C1 segment of cervical spinal cord (tissue), 14 donors: ENCODE measurements at places on chromosomes 16 and 17.

GRCh38 chr16:48609652-48610029 is 339 bp downstream of the N4BP1 start:
- DNase-seq = no peak

DNA sequence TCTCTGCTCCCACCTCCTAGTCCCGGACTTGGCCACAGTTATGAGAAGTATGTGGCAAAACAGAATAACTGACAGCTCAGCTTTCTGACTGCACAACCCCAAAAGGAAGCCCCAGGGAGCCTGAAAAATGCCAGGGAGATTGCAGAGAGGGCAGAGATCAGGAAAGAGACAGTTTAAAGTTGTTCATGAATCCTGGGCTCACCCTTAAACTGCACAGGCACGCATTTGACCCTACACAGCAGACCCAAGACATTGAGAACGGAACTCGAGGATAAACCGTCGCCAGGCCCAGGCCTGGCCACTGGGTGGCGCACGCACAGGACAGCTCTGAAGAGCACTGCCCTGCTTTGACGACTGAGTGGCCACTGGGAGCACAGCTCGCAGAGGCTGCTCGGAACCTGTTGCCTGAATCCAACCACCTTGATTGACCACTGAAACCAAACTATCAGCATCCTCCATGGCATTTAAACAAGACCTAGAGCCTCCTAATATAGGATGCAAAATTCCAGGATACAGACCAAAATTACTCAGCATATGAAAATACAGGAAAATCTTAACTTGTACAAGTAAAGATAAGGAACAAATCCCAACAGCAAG is 114.0 kb downstream of the C16orf95 start:
- peak; percentile 10 for DNase-seq

DNA sequence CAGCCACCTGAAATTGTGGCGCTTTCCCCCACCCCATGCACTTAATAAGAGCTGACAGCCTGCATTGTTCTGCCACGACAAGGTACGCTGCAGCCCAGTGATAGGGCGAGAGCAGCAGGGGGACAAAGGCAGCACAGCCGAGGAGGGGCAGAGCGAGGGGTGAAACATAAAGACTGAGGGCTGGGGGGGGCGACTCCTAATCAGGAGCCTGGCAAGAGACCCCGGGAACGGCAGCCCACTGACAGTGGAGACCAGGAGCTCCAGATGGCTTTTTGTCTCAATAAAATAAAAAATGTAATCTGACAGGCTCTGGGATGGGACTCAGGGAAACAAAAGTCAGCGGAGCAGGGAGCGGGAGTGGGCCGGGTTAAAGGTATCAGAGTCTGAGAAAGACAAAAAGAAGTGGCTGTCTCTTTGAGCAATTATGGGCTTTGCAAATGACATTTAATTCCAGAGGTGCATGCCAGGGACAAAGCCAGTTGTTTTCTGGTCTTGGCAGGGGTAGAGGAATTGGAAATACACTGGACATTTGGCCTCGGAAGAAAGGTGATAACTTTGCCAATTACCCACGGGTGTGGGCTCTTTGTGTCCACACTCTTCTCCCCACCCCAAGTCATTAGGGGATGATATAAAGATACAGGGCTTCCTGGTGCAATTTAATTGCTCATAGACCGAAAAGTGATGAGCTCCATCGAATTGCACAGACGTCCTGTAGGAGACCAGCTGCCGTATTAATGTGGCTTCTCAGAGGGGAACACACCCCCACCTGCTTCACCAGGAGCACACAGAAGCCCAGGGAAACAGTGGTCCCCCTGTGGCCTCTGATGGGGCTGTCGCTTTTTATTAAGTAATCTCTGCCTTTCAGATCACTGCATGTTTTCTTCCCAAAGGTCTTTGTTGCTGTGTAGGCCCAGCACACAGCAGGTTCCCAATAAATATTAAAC is 17.6 kb upstream of the CCDC182 start:
- no peak for DNase-seq

GRCh38 chr17:63040816-63041215 is 74.8 kb downstream of the TANC2 start:
- DNase-seq = no peak

GRCh38 chr17:30552994-30553566 is 75.9 kb downstream of the GOSR1 start:
- no peak for DNase-seq

DNA sequence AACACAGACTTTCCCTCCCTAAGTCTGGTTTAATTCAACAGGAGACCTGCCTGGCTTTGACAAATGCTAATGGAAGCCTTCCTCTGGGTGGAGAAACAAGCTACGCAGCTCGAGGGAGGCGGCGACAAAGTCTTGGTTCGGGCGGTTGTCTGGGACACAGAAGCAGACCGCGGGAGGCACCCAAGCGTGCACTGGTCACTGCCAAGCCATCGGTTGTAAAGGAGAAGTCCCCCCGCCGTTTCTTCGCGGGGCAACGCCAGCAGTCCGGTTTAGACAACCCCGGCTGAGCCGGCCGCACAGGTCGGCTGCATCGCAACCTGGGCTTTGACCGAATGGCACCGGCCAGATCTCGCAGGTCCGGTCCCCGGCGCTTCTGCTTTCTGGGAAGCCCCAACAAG is 586 bp downstream of the GLYR1 start:
- peak; percentile 52 for DNase-seq

- DNase-seq = no peak
Observed at GRCh38 chr16:11450136-11450535, 104.9 kb downstream of the RMI2 start.

GRCh38 chr16:29883987-29884386 is 15.4 kb downstream of the SEZ6L2 start:
- DNase-seq = no peak
